GM23248 (cell line): ENCODE measurements at places on chromosomes 11 and 22.
A peak's percentile ranks its signal among the peaks of the same experiment; 100 is the strongest.

DNA sequence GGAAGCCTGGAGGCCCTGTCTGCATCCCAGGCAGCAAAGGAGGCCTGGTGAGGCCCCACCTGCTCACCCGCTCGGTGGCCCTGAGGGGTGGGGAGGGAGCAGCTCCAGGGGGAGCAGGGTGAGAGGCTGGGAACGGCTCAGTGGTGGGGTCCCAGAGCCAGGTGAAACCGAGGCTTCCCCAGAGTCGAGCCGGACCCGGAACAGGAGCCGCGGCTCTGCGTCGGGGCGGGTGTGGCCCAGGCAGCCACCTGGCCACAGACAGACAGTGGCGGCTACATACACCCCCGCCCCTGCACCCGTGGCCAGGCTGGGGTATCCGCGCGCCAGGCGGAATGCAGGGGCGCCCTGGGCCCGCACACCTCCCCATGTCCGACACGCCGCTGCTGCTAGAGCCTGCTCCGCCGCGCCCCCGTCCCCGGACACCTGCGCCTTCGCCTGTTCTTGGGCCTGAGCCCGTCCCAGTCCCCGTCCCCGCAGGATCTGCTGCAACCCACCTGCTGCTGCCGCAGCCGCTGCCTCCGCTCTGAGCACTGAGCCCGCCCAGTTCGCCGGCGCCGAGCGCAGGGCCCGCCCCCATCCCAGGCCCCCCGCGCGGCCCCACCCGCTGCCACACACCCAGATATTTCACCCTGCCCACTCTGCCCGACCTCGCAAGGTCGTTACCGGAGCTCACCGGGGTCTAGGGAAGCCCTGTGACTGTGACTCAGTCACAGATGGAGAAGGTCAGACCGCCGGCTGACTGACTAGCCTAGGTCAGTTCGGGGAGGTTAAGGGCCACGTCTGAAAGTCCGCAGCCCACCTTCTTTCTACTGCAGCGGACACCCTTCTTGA, at the start of gene SLC7A4:
Gene SLC7A4, minus strand, starts transcription at position 525 of the 831 bp plus-strand sequence. CDS start 749 bp downstream, outside the sequence.
- DNase-seq: no peak

DNA sequence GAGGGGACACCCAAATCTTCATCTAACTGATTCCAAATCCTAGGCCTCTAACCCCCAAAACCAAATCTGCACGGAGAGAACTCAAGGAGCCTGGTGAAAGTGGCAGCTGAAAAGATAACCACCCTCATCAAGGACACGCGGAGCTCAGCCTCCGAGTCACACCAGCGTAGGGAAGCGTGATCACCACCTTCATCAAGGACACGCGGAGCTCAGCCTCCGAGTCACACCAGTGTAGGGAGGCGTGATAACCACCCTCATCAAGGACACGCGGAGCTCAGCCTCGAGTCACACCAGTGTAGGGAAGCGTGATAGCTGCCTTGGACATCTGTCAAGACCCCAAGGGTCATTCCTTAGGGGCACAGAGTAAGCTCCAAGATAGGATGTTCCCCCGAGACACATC, 29.3 kb upstream of the SYT8 start:
- no peak for DNase-seq

GRCh38 chr11:84358034-84358433, 1071.9 kb upstream of the CCDC90B start:
- no peak for DNase-seq

GRCh38 chr11:37657645-37658044, 1059.6 kb upstream of the RAG2 start:
- no peak for DNase-seq

DNA sequence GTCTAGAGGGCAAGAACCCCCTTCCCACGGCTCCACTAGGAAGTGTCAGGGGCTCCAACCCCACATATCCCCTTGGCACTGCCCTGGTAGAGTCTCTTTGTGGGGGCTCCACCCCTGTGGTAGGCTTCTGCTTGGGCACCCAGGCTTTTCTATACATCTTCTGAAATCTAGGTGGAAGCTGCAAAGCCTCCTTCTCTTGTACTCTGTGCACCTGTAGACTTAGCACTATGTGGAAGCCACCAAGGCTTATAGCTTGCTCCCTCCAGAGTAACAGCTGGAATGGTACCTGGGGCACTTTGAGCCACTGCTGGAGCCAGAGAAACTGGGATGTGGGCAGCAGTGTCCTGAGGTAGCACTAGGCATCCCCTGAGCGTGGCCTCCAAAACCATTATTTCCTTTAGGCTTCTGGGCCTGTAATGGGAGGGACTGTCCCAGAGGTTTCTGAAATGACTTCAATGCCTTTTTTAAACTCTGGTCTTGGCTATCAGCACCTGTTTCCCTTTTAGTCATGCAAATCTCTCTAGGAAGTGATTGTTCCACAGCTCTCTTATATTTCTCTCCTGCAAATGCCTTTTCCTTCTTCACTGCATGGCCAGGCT, 68.4 kb downstream of the TRAF6 start:
- no peak for DNase-seq

GRCh38 chr11:125079878-125080530, 16.9 kb downstream of the SLC37A2 start:
- DNase-seq: no peak

GRCh38 chr11:2398664-2399355, 1.7 kb upstream of the TSSC4 start:
- no peak for DNase-seq

- no peak for DNase-seq
Observed at GRCh38 chr22:38112381-38112780, 1.9 kb upstream of the BAIAP2L2 start.

GRCh38 chr22:45670981-45671782, 452 bp upstream of the ATXN10 start:
- peak; percentile 51 for DNase-seq

GRCh38 chr11:118841469-118842242, 42.0 kb upstream of the CXCR5 start:
- no peak for DNase-seq

- peak; percentile 88 for DNase-seq
Observed at GRCh38 chr11:12164061-12165014, 53.9 kb downstream of the MICAL2 start.

- no peak for DNase-seq
Observed at GRCh38 chr11:2963112-2963754, 28.9 kb downstream of the NAP1L4 start.

GRCh38 chr11:41102471-41102870, 357.0 kb downstream of the LRRC4C start:
- no peak for DNase-seq

GRCh38 chr22:45033136-45033535, 23.3 kb upstream of the PHF21B start:
- no peak for DNase-seq

DNA sequence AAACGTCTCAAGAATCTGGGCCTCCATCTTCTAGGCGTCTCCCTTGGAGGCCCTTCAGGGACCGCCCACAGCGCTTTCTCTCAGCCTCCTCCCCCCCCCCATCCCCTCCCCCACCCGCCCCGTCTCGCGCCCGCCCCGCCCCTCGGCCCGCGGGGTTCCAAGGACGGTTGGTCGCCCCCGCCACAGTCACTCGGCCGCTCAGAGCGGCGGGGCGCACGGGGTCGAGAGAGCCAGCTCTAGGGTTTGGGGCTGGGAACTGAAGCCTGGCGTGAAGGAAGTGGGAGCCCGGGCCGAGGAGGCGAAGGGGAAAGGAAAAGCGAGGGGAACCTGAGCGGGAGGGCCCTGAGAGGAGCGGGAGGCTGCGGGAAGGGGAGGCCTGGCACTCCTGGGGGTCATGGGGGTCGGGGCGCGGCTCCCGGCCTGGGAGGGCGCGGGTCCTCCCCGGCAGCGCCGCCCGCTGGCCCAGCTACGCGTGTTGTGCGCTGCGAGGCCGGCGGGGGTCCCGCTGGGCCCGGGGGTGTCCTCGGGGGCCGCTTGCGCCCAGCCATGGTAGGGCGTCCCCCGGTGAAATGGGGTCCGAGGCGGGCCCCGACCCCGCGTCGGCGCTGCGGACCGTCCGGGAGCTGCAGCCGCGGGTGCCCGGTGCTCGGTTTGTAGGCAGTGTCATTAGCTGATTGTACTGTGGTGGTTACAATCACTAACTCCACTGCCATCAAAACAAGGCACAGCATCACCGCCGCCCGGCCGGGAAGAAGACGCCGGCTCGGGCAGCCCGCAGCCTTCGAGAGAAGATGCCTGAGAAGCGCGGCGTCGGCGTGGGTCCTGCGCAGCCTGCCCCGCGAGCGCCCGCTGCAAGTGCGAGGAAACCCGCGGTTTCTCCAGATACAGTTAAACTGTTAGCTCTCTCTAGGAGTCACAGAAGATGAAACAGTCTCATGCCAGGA, at the start of gene BTG4:
Gene BTG4, minus strand, starts transcription at position 91 of the 944 bp plus-strand sequence. CDS start 13,610 bp downstream, outside the sequence.
- DNase-seq: peak; percentile 78

- DNase-seq: no peak
Observed at GRCh38 chr11:1989953-1990352, 7.7 kb downstream of the H19 start.

GRCh38 chr11:44625759-44626523, 60.5 kb downstream of the CD82 start:
- DNase-seq: no peak

DNA sequence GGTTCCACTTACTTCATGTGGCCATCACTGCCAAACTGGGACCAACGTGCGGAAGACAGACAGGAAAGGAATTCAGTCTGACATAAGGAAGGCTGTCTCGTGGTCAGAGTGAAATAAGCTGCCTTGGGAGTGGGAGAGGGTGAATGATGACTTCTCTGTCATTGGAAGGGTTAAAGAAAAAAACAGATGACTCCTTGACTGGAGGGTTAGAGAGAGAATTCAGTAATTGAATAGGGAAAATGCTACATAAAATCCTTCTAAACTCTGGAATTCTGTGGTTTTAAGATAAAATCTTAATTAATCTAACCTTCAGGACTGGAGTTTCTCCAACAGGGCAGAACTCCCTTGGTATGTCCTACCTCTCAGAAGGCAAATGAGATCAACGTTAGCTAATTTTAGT, 33.8 kb downstream of the RAB30 start:
- peak; percentile 30 for DNase-seq

GRCh38 chr11:107413352-107413751, 44.3 kb downstream of the CWF19L2 start:
- DNase-seq: no peak
